ENCODE measurements at places on chromosomes 4 and X. TPM values are rescaled to one million over a fixed set of nuclear protein-coding genes. Genes with fewer than 3 reads are reported as not detected.

- no peak for DNase-seq
Measured at GRCh38 chr4:109672169-109672930, 30.9 kb downstream of the CASP6 start.

DNA sequence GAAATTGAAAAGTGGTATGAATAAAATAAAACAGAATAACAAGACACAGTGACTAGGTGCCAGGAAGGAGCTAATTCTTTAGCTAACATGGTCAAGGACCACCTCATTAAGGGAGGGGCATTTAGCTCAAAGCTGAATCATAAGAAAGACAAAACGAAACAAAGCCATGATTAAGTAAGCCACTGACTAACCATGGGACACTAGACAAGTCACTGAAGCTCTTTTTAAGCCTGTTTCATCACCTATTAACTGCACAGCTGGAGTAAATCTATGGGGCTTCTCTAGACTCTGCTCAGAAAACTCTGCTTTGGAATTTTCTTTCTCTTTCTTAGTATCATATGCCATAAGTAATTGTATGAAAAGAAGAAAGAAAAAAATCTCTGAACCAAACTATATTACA lies 49.8 kb upstream of the C1QTNF7 start:
- DNase-seq = no peak

DNA sequence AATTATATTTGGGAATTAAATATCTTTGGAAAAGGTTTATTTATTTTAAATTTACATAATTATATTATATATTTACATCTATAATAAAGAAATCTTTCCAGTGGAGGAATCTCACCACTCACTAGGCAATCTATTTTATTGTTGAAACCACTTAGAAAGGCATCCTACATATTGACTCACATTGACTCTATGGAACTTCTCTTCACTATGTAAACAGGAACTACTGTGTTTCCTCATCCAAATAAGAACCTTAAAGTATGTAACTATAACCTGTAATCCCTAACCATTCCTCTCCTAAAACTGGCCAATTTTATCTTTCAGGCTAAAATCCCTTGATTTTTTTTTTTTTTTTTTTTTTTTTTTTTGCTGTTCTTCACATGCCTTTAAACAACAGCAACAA lies 268.7 kb downstream of the MAPK10 start:
- DNase-seq = no peak

DNA sequence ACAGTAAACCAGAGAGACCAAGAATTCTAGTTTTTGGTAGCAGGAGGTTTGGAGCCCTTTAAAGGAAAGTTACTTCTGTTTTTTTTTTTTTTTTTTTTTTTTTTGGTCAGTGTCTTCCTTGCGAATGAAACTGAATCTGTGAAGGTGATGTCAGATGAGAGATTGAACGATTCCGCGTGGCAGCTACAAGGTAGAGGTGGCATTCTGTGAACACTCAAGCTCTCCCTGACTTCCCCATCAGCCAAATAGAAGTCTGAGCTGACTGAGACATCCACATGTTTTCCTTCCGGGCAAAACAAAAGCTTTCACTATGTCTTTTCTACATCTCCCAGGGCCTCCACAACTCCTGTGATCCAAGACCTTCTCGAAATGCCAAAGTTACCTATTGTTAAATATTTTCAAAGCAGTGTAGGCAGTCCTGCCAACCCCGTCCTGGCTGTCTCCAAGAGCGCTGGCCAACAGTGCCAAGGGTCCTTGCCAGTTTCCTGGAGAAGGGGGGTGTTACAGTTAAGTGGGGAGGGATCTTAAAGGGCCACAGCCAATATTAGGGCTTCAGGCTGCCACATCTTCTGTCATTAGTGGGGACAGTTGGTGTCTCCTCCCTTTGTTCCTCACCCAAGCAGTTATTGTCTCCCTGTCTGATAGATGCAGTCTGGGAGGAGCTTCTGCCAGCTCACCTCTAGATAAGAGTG lies 102.9 kb upstream of the SLC34A2 start:
- DNase-seq = no peak

GRCh38 chr4:5824227-5824626 lies 68.7 kb downstream of the CRMP1 start:
- DNase-seq = no peak

- no peak for DNase-seq
Measured at GRCh38 chr4:158841540-158841939, 72.7 kb downstream of the FNIP2 start.

SPATA18 gene
- polyA plus RNA-seq = 4.8 TPM

ZXDB gene
- 7.3 TPM for polyA plus RNA-seq
